Neuronal stem cell (in vitro differentiated cells): ENCODE measurements at places on chromosomes 5 and 9.
A peak's percentile ranks its signal among the peaks of the same experiment; 100 is the strongest.

GRCh38 chr9:93622691-93623090 lies 46.3 kb downstream of the PHF2 start:
- no peak for DNase-seq

- no peak for DNase-seq
Measured at GRCh38 chr9:131487621-131488031, 15.1 kb upstream of the POMT1 start.

GRCh38 chr9:77647267-77648233 lies 572 bp downstream of the GNA14 start:
- DNase-seq = peak; percentile 24

GRCh38 chr5:113336975-113337374 lies 97.8 kb downstream of the TSSK1B start:
- no peak for DNase-seq

GRCh38 chr5:36304095-36304805 lies 2.5 kb upstream of the RANBP3L start:
- no peak for DNase-seq

DNA sequence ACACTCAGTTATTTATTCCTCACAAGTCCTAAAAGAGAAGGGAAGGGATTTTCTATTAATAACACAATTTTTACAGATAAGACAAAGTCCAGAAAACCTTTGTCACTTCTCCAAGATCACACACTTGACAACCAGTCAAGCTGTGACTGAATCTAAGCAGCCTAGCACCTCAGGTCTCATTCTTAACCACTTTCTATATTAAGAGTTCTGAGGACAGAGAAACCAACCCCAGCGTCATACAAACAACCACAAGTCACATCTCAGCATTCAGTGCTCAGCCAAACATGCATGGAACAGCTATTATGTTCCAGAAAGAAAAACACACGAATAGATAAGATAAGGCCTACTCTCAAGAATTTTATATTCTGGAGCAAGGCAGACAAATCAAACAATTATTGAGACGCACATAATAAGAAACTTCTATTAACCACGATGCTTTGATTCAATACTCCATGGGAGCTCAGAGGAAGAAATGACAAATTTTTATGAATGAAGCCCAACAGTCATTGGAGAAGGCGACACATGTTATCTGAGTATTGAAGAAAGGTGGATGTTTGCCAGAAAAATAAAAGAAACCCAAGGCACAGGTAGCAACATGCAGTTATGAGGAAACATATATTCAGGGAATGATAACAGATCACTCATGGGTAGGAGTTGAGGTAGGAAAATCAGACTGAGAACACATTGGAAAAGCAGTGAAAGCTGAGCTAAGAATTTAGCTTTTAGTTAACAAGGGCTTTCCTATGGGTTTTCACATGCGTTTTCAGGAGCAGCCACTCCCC lies 113.1 kb downstream of the HTR4 start:
- DNase-seq = no peak

- no peak for DNase-seq
Measured at GRCh38 chr5:41145306-41145705, 68.0 kb downstream of the C6 start.

DNA sequence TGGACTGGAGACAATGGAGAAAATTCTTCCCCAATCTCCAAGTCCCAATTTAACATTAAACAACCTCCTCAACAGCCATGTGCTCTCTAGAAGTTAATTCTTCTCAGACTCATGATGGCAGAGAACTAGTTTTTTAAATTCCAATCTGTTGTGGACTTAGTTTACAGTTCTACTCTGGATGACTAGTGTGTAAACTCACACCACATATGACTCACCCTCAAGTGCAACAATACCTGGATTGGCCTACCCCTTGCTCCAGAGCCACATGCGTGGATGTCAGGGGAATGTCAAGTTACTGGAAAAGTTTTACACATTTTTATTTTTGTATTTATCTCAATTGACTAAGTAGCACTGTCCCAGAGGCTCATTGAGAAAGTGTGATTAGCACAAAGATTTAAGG lies 136.0 kb upstream of the EFNA5 start:
- no peak for DNase-seq

GRCh38 chr5:108654051-108654450 lies 93.6 kb upstream of the FER start:
- no peak for DNase-seq

- DNase-seq = peak; percentile 62
Measured at GRCh38 chr5:42583322-42583721, 160.1 kb downstream of the GHR start.

DNA sequence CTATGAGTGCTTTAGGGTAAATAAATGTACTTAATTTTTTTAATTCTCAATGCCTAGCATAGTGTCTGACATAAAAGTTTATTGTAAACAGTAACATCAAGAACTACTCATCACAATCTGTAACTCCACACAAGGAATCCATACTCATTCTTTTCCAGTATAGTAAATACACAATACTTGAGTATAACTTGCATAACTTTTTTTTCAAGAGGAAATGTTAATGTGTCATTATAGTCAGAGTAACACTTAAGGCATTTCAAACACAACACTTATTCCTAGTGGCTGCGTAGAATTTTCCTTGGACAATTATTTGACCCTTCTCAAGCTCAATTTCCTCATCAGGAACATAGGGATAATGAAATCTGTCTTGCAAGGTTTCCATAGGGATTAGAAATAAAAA lies 584.3 kb downstream of the CAAP1 start:
- no peak for DNase-seq
